T-cell (primary cell): ENCODE measurements at places on chromosomes 4 and X. TPM values are rescaled to one million over a fixed set of nuclear protein-coding genes. Genes with fewer than 3 reads are reported as not detected.

Gene GPR50
- not detected for total RNA-seq

Gene NAA10
- total RNA-seq: 54.3 TPM

Gene TMEM35A
- total RNA-seq: not detected

Gene CT55
- not detected for total RNA-seq

Gene TMSB15A
- not detected for total RNA-seq

GRCh38 chr4:47413521-47413920 lies 50.0 kb downstream of the COMMD8 start:
- no peak for DNase-seq
- H3K36me3 ChIP-seq: no peaks in the 10 kb centered on the region
- H3K27ac ChIP-seq: no peak overlapping the region

DNA sequence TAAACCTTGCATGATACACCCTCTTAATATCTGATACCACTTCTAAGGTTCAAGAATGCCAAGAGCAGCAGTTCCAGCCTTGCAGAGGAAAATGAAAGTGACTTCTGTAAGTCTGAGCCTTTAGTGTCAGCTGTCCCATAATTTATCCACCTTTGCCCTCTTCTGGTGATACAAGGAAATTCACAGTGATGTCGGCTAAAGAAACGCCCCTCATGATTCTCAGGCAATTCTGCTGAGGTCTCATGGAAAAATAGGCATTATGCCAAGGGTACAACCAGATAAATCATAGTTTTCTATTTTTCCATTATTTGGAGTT lies 172.2 kb upstream of the CXCL13 start:
- no peak overlapping the region for H3K27ac ChIP-seq
- no peaks in the 10 kb centered on the region for H3K36me3 ChIP-seq
- H3K27me3 ChIP-seq: no peaks in the 10 kb centered on the region
- no peak overlapping the region for H3K4me3 ChIP-seq
- DNase-seq: no peak
- H3K4me1 ChIP-seq: no peaks in the 10 kb centered on the region

DNA sequence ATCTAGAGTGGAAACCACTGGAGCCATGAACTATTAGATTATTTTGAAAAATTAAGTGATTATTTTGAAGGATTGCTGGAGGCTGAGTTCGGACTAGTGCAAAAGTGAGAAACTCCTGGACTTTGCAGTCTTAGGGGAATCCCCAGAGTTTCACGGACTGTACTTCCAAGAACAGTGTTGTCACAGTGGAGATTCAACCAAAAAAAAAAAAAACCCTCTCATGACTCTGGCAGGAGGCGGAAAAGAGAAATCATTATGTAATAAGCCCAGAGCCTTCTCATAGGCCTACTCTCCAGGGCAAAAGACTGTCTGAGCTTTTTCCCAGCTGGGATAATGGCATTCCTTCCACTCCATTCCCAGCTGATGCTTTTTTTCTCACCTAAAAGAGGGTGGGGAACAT lies 16.8 kb upstream of the C4orf51 start:
- no peaks in the 10 kb centered on the region for H3K27me3 ChIP-seq
- no peaks in the 10 kb centered on the region for H3K4me1 ChIP-seq
- no peak overlapping the region for H3K27ac ChIP-seq
- DNase-seq: no peak
